ENCODE measurements at places on chromosomes 6 and 20.

GRCh38 chr6:166336847-166337246 is 5.5 kb downstream of the SFT2D1 start:
- DNase-seq = no peak

DNA sequence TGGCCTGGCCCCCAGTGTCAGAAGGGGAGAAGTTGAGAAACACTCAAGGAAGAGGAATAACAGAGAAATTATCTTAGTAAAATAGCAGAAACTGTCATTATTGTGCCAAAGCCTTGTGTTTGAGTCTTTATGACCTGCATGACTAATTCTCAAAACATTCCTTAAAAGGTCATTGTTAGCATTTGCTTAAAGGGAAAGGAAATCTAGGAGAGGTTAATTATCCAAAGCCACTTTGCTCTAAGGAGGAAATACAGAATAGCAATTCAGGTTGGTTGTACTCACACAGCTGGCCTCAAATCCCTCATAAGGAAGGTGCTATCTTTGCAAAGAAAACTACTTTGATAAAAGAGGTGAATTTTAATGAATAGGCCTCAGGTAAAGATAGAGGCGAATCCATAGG is 516.7 kb downstream of the CBLN4 start:
- no peak for DNase-seq

GRCh38 chr6:30341218-30341617 is 3.7 kb upstream of the RPP21 start:
- no peak for DNase-seq

DNA sequence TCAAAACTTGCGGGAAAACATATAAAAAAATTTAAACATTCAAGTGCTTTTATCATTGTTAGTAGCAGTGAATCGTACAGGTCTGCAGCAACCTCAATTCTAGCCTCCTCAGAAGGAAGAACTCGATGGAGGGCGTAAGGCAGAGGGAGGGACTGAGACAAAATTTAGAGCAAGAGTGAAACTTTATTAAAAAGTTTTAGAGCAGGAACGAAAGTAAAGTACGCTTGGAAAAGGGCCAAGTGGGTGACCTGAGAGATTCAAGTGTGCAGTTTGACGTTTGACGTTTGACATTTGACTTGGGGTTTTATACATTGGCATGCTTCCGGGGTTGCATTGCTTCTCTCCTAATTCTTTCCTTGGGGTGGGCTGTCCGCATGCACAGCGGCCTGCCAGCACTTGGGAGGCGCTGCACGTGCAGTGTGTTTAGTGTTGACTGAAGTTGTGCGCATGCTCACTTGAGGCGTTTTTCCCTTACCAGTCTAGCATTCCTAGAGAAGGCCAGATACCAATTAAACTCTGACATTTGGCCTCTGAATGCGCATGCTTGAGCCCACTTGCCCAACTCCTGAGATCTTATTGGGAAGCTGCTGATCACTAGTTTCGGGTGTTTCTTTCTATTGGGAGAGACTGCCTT is 82.6 kb downstream of the TBX18 start:
- no peak for DNase-seq

GRCh38 chr6:149904661-149905370 is 6.9 kb upstream of the RAET1E start:
- no peak for DNase-seq

DNA sequence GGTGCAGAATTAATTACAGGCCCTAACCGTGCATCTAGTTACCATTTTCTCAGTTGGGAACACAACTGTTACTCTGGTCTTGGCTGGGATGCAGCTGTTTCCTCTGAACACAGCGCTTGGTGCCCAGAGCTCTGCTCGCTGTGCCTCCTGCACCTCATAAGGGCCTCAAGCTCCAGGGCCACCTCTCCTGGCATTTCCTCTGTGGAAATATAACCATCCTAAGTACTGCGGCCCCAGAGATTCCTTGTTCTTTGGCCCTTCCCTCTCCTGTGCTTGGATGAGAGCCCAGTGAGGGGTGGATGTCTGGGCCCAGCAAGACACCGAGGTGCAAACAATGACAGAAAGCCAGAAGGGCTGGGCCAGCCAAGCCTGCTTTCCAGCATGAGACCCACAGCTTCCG is 169.9 kb upstream of the CST7 start:
- DNase-seq = no peak

GRCh38 chr20:50058662-50059402 is 54.1 kb downstream of the UBE2V1 start:
- no peak for DNase-seq

- DNase-seq = no peak
These were observed 590 bp downstream of the C20orf204 start for GRCh38 chr20:64036346-64037198.

DNA sequence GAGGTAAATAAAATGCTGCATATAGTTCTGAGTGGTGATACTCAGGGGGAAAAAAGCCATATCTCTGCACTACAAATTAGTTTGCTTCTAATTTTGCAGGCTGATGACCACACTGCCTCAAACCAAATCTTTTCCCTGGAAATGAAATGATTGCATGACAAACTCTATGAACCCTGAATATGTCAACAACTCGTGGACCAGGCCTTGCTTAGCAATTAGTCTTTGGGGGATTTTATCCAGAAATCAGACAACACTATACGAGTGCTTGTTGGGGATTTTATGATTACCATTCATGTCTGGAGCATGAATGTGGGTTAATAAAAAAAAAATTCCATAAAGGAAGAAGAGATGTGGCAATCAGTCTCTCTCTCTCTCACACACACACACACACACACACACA is 42.0 kb downstream of the SOBP start:
- no peak for DNase-seq

GRCh38 chr6:146785001-146785585 is 186.3 kb downstream of the ADGB start:
- no peak for DNase-seq

Measured in fibroblast of skin of left quadriceps (primary cell).